ENCODE measurements at places on chromosomes 11 and 22.

DNA sequence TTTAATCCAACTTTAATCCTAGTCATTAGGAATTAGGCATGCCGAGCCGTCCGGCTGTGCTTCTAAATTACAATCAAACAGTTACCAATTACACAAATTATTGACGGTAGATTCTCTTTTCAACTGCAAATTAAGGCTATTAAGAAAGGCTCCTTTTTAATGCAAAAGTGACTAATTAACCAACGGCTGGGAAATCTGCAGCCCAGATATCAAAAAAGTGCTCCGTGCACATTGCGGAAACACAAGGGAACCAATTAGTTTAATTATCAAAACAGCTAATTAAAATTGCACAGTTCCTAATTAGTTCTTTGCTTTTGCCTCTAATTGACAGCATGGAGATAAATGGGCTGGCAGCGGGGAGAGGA, 19.4 kb upstream of the LMO1 start:
- no peak for DNase-seq

- no peak for DNase-seq
Observed at GRCh38 chr22:41479671-41480396, 10.9 kb downstream of the ACO2 start.

- DNase-seq: no peak
Observed at GRCh38 chr22:31020334-31020733, 51.3 kb downstream of the TUG1 start.

DNA sequence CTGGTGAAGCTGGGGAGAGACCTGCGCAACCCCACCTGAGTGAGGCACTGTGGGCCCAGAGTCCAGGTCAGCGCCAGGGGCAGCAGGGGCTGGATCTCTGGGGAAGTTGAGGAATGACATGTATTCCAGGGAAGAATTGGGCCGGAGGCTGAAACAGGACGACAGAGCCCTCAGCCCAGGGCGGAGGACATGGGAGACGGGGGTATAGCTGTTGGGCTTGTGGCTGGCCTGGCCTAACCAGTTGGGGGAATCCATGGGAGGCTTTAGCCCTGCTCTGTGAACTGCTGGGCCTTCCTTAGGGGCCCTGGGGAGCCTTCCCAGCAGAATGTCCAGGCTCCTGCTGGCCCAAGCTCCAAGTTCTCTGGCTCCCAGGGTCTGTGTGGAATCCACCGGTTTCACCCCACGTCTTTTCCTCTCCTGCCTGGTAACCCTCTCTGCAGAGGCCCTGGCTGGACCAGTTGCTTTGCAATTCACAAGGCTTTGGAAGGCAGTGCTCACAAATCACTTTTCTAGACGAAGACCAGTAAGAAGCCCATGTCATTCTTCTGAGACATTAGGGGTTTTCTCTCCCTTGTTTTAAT, 50.4 kb upstream of the KCNQ1OT1 start:
- DNase-seq: no peak

GRCh38 chr22:42701694-42702093, 19.0 kb downstream of the A4GALT start:
- DNase-seq: no peak

DNA sequence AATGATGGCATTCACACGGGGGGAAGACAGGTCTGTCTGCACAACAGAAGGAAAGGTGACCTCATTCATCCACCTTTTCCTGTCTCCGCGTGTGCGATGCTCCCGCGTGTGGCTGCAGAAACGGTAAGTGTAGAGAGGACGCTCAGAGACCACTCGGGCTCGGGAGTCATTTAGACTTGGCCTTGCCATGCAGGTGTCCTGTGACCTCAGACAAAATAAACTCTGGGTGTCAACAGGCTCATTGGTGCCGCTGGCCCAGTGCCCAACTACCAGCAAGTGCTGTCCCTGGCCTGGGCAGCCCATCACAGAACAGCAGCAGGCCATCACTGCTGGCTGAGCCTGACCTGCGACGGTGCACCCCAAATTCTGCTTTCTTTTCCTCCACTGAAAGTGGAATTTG, 48.1 kb upstream of the ARFGAP3 start:
- no peak for DNase-seq

- DNase-seq: no peak
Observed at GRCh38 chr22:17201285-17201945, 17.8 kb downstream of the ADA2 start.

DNA sequence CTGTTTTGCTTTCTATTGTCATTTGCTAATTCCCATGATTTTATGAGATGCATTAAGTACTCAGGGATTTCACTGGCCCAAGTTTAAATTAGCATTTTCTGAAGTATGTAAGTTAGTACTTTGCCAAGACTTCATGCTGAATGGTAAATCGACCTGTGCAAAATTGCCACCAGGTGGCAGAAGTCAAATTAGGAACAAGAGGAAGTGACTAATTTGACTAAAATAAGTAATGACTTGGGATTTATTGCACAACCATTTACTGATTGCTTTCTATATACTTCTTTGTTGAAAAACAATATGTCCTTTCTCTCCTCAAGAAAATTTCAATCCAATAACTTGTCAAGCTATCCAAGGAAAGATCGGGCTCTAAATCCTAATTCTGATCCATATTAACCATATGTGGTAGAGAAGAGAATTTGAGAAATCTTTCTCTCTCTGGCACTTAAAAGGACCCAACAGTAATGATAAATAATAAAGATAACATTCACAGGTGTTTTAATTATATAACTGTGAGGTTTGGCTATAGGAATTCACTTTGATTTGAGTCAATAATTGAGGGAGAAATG, 253.7 kb upstream of the CHORDC1 start:
- DNase-seq: peak; percentile 13

DNA sequence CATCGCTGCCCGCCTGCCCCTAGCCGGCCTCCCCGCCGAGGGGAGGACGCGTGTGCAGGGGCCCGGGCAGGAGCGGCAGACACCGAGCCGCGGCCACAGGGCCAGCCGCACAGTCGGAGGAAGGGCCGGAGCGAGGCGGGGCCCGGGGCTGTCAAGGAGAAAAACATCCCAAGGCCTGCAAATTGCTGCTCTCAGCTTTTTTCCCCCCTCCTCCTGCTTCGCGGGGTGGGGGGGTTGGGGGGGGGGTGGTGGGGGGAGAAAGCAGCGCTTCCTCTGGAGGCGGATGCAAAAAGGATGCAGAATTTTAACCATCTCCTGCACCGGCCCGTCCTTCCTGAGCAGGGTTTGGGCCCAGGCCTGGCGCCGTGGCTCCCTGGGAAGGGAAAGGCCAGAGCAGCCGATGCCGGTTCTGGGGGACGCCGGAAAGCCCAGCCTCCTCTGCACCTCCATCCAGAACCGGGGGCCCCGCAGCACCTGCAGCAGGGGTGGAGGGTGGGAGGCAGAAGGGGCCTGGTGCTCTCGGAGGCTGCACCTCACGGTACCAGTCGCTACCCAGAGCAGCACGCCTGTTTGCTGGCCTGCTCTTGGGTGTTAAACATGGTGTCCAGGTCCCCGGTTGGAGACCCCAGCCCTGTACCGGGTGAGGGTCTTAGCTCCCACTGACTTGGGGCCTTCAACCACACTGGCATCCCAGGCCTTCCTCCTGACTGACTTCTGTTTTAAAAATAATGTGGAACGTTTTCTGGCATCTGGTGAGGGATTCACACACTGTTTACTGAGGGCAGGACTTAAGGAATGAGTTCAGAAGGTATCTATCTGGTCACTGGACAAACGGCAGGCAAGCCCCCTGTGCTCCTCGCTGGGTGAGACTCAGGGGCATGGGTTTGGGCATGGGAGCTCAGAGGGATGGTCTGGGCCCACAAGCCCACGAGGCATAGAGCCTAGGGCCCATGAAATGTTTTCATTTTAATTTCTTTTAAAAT, 77.4 kb upstream of the WNT7B start:
- DNase-seq: peak; percentile 59

All from CD4-positive, alpha-beta T cell treated with Interleukin-10 for 1 hour (primary cell).